ENCODE measurements at places on chromosomes 11 and 22.
A peak's percentile ranks its signal among the peaks of the same experiment; 100 is the strongest.

- H3K36me3 ChIP-seq = no peaks in the 10 kb centered on the region
- no peak overlapping the region for H3K4me3 ChIP-seq
- H3K27ac ChIP-seq = no peak overlapping the region
- H3K27me3 ChIP-seq = no peaks in the 10 kb centered on the region
- H3K4me1 ChIP-seq = peaks cover 83% of the 10 kb centered on the region
Measured at GRCh38 chr22:39941601-39942000, 18.6 kb upstream of the TMA7B start.

DNA sequence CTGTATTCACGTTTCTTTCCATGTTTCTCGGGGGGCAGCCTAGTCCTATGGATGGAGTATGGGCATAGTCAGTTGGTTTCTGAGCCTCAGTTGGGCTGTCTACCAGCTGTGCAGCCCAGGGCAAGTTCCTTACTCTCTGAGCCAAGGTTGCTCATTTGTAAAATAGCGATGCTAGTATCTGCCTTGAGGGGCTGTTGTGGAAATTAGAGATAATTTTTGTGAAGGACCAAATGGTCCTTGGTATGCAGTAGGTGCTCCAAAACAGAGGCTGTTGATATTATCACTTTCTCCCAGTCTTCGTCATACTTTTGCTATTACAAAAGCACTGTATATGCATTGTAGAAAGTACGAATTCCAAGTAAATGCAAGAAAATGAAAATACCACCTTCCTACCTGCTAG lies 82.7 kb upstream of the MYOD1 start:
- DNase-seq = no peak
- peaks cover 27% of the 10 kb centered on the region for H3K4me1 ChIP-seq
- peaks cover 14% of the 10 kb centered on the region for H3K27me3 ChIP-seq
- H3K27ac ChIP-seq = no peak overlapping the region
- no peak overlapping the region for H3K4me3 ChIP-seq

GRCh38 chr11:63504933-63505586 lies 824 bp upstream of the LGALS12 start:
- no peak overlapping the region for H3K27ac ChIP-seq
- DNase-seq = no peak
- peaks cover 19% of the 10 kb centered on the region for H3K4me1 ChIP-seq
- no peak overlapping the region for H3K4me3 ChIP-seq
- H3K36me3 ChIP-seq = no peaks in the 10 kb centered on the region

GRCh38 chr22:45426387-45426786 lies 12.9 kb downstream of the RIBC2 start:
- peaks cover 5% of the 10 kb centered on the region for H3K36me3 ChIP-seq
- H3K4me3 ChIP-seq = no peak overlapping the region
- H3K27me3 ChIP-seq = peaks cover 19% of the 10 kb centered on the region
- peaks cover 34% of the 10 kb centered on the region for H3K4me1 ChIP-seq
- no peak for DNase-seq
- H3K27ac ChIP-seq = no peak overlapping the region

GRCh38 chr22:20026996-20027601 lies 6.2 kb downstream of the TANGO2 start:
- no peak for DNase-seq
- peaks cover 10% of the 10 kb centered on the region for H3K4me1 ChIP-seq
- H3K36me3 ChIP-seq = no peaks in the 10 kb centered on the region
- H3K27me3 ChIP-seq = peaks cover 6% of the 10 kb centered on the region

GRCh38 chr11:87603887-87604286 lies 566.2 kb downstream of the TMEM135 start:
- no peak for DNase-seq
- H3K36me3 ChIP-seq = no peaks in the 10 kb centered on the region
- H3K27ac ChIP-seq = no peak overlapping the region
- H3K4me1 ChIP-seq = peaks cover 13% of the 10 kb centered on the region
- no peaks in the 10 kb centered on the region for H3K27me3 ChIP-seq

DNA sequence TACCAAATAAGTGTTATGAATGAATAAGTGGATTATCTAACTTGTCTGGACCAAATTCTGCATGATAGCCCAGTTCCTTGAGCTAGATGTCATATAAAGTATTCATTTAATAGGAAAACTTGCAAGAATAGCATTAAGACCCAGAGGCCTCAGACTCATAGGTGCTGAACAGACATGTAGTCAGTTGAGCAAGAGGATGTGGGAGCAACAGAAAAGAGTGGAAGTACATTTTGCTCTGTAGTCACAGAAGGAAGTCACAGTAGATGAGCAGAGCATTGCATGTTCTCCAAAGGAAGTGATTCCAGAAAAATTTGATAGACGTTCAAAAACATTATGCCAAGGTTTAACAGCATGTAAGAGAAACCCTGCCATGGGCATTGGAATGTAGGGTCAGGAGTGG lies 9.5 kb downstream of the HOATZ start:
- H3K27ac ChIP-seq = no peak overlapping the region
- H3K4me3 ChIP-seq = no peak overlapping the region
- H3K27me3 ChIP-seq = no peaks in the 10 kb centered on the region
- DNase-seq = no peak
- H3K4me1 ChIP-seq = no peaks in the 10 kb centered on the region
- H3K36me3 ChIP-seq = no peaks in the 10 kb centered on the region

- peak; percentile 95 for DNase-seq
- peaks cover 3% of the 10 kb centered on the region for H3K27me3 ChIP-seq
- peaks cover 52% of the 10 kb centered on the region for H3K4me1 ChIP-seq
- peak overlapping the region; percentile 74 for H3K27ac ChIP-seq
- H3K36me3 ChIP-seq = no peaks in the 10 kb centered on the region
Measured at GRCh38 chr11:69638941-69639681, 1.8 kb upstream of the CCND1 start.

GRCh38 chr22:49239264-49240015 lies 588.2 kb downstream of the BRD1 start:
- no peaks in the 10 kb centered on the region for H3K36me3 ChIP-seq
- H3K27me3 ChIP-seq = peaks cover 17% of the 10 kb centered on the region
- H3K4me3 ChIP-seq = no peak overlapping the region
- H3K4me1 ChIP-seq = no peaks in the 10 kb centered on the region
- H3K27ac ChIP-seq = no peak overlapping the region
- DNase-seq = no peak

GRCh38 chr11:63551091-63551888 lies 11.9 kb downstream of the PLAAT2 start:
- no peak overlapping the region for H3K4me3 ChIP-seq
- peak overlapping the region; percentile 71 for H3K27ac ChIP-seq
- H3K27me3 ChIP-seq = peaks cover 5% of the 10 kb centered on the region
- peaks cover 19% of the 10 kb centered on the region for H3K4me1 ChIP-seq

- H3K27ac ChIP-seq = peak within 1 kb of the TSS; percentile 94
- no peaks in the 10 kb centered on the region for H3K36me3 ChIP-seq
- H3K4me1 ChIP-seq = peaks cover 15% of the 10 kb centered on the region
- no peaks in the 10 kb centered on the region for H3K27me3 ChIP-seq
- peak within 1 kb of the TSS; percentile 90 for H3K4me3 ChIP-seq
Measured at GRCh38 chr11:66856496-66857233, at the start of gene LRFN4. LRFN4 (plus strand) TSS chr11:66857064; CDS start chr11:66857745, 681 bp downstream.

DNA sequence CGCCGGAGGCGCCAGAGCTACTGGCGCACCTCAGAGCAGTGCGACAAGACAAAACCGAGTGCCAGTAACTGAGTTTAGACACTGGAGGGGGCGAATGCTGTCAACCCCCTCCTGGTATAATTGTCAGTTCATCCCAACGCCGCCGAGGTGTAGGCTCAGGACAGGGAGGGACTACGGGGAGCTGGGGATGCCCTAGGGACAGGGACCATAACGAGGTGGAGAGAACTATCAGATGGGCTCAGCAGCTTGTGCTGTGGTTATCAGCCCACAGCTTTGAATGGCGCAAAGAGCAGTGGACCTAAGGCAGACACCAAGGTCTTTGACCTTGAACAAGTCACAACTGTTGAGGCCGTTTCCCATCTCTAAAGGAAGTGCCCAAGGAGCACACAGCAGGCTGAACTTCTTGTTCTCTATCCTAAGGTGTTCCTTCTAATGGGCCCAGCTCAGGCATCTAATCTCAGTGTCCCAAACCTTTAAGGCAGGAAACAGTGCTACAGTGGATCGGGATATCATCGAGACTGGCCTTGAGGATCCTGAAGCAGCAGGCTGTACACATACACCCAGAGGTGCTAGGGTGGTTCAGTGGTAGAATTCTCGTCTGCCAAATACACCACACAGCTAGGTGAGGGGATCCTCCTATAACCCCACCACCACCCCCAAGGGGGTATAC lies 958 bp upstream of the TUT1 start:
- peak overlapping the region; percentile 95 for H3K27ac ChIP-seq
- no peaks in the 10 kb centered on the region for H3K27me3 ChIP-seq
- peaks cover 42% of the 10 kb centered on the region for H3K4me1 ChIP-seq
- peak overlapping the region; percentile 99 for H3K4me3 ChIP-seq

GRCh38 chr11:117633186-117633754 lies 163.7 kb downstream of the DSCAML1 start:
- no peak overlapping the region for H3K4me3 ChIP-seq
- H3K27me3 ChIP-seq = peaks cover 38% of the 10 kb centered on the region
- no peak for DNase-seq
- H3K4me1 ChIP-seq = peaks cover 23% of the 10 kb centered on the region
- no peaks in the 10 kb centered on the region for H3K36me3 ChIP-seq
- no peak overlapping the region for H3K27ac ChIP-seq

GRCh38 chr22:44555046-44555445 lies 57.0 kb upstream of the RTL6 start:
- no peak overlapping the region for H3K27ac ChIP-seq
- no peak for DNase-seq
- no peak overlapping the region for H3K4me3 ChIP-seq
- peaks cover 29% of the 10 kb centered on the region for H3K27me3 ChIP-seq

DNA sequence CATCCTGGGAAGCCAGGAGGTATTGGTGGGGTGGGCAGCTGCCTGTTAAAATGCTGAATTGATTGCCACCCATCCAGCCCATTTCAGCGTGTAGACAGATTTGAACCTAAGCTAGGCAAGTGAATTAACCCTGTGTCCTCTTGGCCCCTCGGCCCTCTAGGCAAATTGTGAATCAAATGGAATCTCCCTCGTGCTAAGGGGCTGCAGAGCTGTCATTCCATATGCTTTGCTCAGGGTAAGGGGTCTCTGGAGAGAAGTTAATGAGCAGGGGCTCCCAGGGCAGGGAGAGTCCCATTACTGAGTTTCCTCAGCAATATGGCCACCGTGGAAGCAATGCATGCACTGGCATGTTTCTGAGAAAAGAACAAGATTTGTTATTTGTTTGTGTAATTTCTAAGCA lies 117.7 kb upstream of the RCN1 start:
- no peak overlapping the region for H3K4me3 ChIP-seq
- DNase-seq = no peak
- peaks cover 4% of the 10 kb centered on the region for H3K36me3 ChIP-seq
- peaks cover 19% of the 10 kb centered on the region for H3K27me3 ChIP-seq
- H3K4me1 ChIP-seq = peaks cover 15% of the 10 kb centered on the region

GRCh38 chr11:40119661-40120060 lies 1339.8 kb downstream of the LRRC4C start:
- H3K36me3 ChIP-seq = peaks cover 26% of the 10 kb centered on the region
- peak overlapping the region; percentile 41 for H3K27ac ChIP-seq
- H3K27me3 ChIP-seq = no peaks in the 10 kb centered on the region

GRCh38 chr11:21537980-21538379 lies 654.9 kb upstream of the ANO5 start:
- peaks cover 6% of the 10 kb centered on the region for H3K27me3 ChIP-seq
- H3K4me1 ChIP-seq = no peaks in the 10 kb centered on the region
- H3K36me3 ChIP-seq = no peaks in the 10 kb centered on the region
- H3K4me3 ChIP-seq = no peak overlapping the region
- no peak for DNase-seq

- no peaks in the 10 kb centered on the region for H3K36me3 ChIP-seq
- no peak overlapping the region for H3K4me3 ChIP-seq
- DNase-seq = no peak
- H3K27me3 ChIP-seq = peaks cover 4% of the 10 kb centered on the region
Measured at GRCh38 chr22:30856741-30857502, 111.7 kb downstream of the MORC2 start.

DNA sequence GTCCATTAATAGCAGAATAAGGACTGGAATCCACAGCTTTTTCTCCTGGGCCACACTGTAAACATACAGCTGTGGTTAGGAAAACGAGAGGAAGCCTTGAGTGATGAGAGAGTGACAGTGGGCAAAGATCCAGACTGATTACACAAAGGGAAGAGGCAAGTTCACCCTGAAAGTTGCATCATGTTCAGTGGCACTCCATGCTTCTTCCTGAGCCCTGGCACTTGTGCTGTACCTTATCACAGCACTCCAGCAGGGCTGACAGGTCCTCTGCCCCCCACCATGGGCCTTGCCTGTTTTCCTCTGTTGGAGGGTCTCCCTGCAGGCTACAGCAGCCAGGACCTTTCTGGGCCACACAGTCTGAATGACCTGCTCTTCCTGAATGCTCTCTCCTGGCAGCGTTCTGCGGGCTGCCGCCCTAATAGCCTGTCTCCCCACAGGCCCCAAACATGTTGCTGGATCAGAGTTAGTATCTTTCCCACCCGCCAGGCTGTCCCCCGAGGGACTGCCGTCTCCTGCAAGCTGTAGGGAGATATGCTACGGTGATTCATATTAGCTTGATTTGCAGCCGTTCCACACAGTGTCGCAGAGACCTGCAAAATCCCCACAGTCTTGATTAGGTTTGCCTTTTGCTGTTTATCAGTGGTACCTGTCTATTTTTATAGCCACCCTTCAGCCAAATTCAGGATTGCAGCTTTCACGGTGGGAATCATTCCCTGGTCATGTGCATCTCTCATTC lies 60.2 kb downstream of the NTM start:
- no peak overlapping the region for H3K4me3 ChIP-seq
- no peak for DNase-seq
- peaks cover 9% of the 10 kb centered on the region for H3K27me3 ChIP-seq
- H3K27ac ChIP-seq = no peak overlapping the region
- H3K4me1 ChIP-seq = peaks cover 33% of the 10 kb centered on the region

DNA sequence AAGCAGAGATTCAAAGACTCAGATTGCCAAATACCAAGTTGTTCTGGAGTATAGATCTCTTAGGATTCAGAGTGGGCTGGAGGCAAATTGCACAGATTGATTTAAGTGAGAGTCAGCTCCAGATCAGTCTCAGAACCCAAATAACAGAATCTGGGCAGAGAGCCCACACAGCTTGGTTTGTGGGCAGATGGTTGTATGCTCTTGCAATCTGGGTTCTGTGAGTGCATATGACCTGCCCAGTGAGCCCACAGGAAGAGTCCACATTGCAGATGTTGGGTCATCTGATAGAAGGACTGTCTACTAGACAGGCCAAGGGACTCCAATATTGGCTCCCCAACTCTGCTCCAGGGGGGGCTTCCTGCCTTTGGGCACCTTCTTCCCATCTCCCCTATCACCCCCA lies 65.9 kb downstream of the ADAMTS15 start:
- no peaks in the 10 kb centered on the region for H3K27me3 ChIP-seq
- no peak overlapping the region for H3K27ac ChIP-seq
- no peak overlapping the region for H3K4me3 ChIP-seq
- peaks cover 46% of the 10 kb centered on the region for H3K4me1 ChIP-seq
- no peaks in the 10 kb centered on the region for H3K36me3 ChIP-seq
- no peak for DNase-seq

- DNase-seq = no peak
- H3K27ac ChIP-seq = no peak overlapping the region
- H3K4me1 ChIP-seq = peaks cover 83% of the 10 kb centered on the region
- no peak overlapping the region for H3K4me3 ChIP-seq
- H3K36me3 ChIP-seq = no peaks in the 10 kb centered on the region
- no peaks in the 10 kb centered on the region for H3K27me3 ChIP-seq
Measured at GRCh38 chr22:39942439-39943230, 17.6 kb upstream of the TMA7B start.

GRCh38 chr22:37999640-38000272 lies 15.4 kb upstream of the SOX10 start:
- no peak overlapping the region for H3K27ac ChIP-seq
- H3K4me3 ChIP-seq = no peak overlapping the region
- DNase-seq = no peak
- H3K36me3 ChIP-seq = no peaks in the 10 kb centered on the region

- no peak overlapping the region for H3K27ac ChIP-seq
- H3K27me3 ChIP-seq = no peaks in the 10 kb centered on the region
- peak; percentile 12 for DNase-seq
- no peak overlapping the region for H3K4me3 ChIP-seq
Measured at GRCh38 chr11:101466352-101466751, 117.5 kb downstream of the TRPC6 start.

GRCh38 chr22:20624161-20624616 lies 116.8 kb downstream of the MED15 start:
- no peak overlapping the region for H3K27ac ChIP-seq
- no peaks in the 10 kb centered on the region for H3K36me3 ChIP-seq
